ENCODE measurements at places on chromosomes 4 and X. TPM values are rescaled to one million over a fixed set of nuclear protein-coding genes. Genes with fewer than 3 reads are reported as not detected.

GLRB gene
- 5.0 TPM for total RNA-seq

PHOX2B gene
- total RNA-seq, result not detected

JCHAIN gene
- total RNA-seq, result not detected

CD38 gene
- 0.40 TPM for total RNA-seq

PNMA6F gene
- total RNA-seq, result not detected
